ENCODE measurements at places on chromosomes 4 and X. TPM values are rescaled to one million over a fixed set of nuclear protein-coding genes. Genes with fewer than 3 reads are reported as not detected.

DNA sequence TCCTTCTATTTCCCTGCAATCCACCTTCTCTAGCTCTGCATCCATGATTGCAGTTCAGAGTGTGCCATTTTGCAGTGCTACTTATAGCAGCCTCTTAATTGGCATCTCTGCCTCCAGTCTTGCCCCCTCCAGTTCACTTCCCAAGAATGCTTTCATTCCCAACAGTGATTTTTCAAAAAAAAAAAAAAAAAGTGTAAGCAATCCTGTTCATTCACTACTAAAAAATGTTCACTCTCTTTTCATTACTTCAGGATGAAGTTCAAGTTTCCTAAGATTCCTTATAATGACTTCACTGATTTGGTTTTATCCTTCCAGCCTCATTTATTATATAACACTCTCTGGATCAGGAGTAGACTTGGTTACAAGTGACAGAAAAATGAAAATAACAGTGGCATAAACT is 124.7 kb upstream of the LNX1 start:
- DNase-seq: no peak

DNA sequence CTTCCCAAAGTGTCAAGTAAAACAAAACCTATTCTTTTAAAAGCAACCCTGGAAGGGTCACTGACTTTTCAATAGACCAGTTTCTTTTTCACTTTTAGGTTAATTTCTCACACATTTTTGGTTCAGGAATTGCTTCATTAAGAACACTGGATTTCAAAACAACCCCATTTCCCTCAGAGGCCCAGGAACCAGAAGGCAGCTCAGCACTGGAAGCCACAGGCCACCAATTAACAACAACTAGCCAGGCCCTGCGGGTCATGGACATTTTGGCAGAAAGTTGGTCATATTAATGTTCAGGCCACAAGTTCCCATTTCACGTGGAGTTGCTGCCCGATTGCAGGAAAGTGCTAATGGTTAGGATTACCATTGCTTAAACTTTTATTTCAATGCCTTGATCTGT is 39.8 kb downstream of the HAND2 start:
- no peak for DNase-seq

GRCh38 chr4:143307531-143307930 is 29.1 kb upstream of the GAB1 start:
- no peak for DNase-seq

DNA sequence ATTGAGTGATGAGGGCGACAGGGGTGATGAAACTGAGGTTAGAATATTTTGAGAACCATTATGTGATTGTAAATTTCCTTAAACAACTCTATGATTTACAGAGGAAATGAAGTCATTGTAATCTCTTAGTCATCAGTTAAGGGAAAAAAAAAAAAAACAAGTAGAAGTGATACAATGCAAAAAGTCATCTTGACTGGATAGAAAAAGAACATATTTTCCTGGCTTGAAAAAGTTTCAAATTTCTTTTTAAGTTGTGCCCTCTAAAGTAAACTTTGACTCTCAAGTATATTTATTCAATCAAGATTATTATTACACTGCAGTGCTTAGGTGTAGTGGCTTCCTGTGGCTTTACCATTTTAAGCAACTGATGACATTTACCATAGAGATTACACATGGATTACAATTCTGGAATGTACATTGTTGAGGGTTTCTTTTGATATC is 40.6 kb downstream of the GABRB1 start:
- DNase-seq: no peak

Gene SSX3
- total RNA-seq: not detected

Gene FAM114A1
- 11.2 TPM for total RNA-seq

Gene CXorf66
- not detected for total RNA-seq
